ENCODE measurements at places on chromosomes 6 and 20.

DNA sequence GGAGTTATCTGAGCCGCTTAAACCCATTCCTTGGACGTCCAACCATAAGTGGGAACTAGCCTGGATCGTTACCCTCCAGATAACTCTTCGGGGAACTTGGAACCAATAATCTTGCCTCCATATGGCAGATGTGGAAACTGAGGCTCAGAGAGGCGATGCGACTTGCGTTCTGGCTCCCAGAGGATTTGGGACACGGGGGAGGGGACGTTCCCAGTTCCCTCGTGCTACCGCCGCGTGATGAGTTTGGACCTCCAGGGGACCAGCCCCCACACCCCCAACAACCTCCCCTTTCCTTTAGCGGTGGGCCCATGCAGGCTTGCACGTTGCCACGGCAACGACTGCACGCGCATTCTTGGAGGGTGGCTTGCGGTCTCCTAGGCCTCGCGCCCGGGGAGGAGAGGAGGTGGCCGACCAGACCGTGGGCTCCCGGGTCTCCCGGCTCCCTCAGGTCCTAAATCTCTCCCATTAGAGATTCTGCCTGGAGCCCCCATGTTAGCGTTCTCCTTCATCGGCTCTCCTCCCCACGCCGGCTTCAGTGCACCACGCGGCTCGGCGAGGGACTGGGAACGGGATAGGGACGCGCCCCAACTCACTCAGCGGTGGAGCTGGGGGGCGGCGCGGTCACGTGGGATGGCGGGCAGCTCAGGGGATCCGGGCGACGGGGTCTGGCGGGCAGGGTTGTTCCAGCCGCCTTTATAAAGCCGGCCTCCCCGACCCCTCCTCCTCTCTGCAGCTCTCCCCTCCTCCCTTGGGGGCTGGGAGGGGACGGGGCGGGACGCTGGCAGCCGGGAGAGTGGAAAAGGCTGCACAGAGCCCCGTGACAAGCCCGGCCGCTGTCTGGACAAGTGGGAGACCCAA is at the start of gene PLTP:
Gene PLTP (minus strand): TSS at position 670 of the 858 bp plus-strand sequence. CDS start 703 bp downstream, outside the sequence.
- peak; percentile 13 for DNase-seq

- DNase-seq = no peak
Measured at GRCh38 chr6:11999246-11999645, 12.9 kb upstream of the HIVEP1 start.

DNA sequence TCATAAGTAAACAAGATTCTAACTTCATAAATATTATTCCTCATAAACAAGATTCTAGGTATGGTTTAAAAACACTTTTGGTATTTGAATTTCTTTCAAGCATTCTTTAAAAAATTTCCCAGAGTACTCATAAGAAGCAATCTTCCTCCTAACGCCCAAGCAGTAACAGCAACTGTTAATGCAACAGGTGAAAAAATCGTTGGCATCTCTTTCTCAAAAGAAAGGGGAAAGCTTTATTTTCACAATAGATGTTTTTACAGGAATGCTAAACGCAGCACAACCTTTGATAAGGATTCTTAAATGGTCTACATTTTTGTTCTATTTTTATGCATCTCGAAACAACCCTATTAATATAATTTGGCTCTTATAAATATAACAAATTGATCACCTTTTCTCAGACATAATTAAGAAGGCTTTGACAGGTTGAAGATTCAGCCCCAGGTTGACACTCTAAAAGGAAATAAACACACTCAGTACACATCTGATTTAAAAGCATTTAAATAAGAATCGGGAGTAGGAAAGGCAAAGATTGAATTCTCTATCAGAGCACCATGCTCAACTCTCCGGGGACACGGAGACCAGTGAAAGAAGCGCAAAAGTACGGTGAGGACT is 634 bp downstream of the AHI1 start:
- DNase-seq = no peak

- DNase-seq = no peak
Measured at GRCh38 chr20:50799176-50799889, 4.5 kb downstream of the BCAS4 start.

DNA sequence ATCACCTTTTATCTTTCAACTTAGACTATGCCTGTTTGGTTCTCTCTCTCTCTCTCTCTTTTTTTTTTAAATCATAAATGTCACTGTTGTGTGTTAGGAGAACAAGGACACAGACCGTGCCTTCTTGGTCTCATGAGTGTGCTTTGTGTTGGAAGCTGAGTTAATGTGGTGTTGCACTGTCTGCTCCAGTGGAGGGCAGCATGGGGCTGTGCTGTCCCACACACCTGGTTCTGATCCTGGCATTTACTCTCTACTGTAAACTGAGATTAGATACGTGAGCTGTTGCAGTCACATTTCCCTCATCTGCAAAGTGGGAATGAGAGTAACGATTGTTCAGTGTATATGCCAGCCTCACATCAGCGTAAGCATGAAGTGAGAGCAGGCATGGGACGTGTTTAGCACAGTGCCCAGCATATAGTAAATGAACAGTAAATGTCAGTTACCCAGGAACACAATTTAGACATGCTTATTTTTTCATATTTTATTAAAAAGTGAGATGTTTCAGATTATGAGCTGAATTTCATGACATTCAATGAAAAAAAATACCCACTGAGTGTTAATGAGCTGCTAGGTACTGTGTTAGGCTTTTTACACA is 161.1 kb downstream of the FARS2 start:
- DNase-seq = no peak

DNA sequence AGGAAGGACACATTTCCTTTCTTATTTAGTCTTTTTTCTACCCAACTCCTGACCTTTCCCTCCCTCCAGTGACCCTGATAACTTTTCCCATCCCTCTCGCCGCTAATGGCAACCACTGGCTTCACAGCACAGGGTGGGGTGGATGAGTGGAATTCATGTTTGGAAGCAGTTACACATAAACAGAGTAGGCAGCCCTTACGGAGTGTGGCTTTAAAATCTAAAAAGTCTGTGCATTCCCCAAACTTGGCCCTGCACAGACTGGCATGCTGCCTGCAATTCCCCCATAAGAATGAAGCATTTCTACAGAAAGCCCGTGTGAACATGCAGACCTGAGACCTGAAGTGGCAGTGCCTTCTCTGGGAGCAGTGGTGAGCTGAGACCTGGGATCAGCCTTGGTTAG is 275.9 kb upstream of the PRND start:
- DNase-seq = no peak

- DNase-seq = peak; percentile 85
Measured at GRCh38 chr6:137589067-137589848, 95.1 kb upstream of the OLIG3 start.

All from CD4-positive, alpha-beta T cell treated with Interleukin-4 for 4 hours (primary cell).